ENCODE measurements at places on chromosomes 5 and 9. TPM values are rescaled to one million over a fixed set of nuclear protein-coding genes. Genes with fewer than 3 reads are reported as not detected.

The TRIO gene
- 40.1 TPM for total RNA-seq

The COL15A1 gene
- 0.14 TPM for total RNA-seq

The FRRS1L gene
- total RNA-seq = not detected

GRCh38 chr5:128355961-128356360, 182.1 kb downstream of the FBN2 start:
- no peak for DNase-seq

The FANCG gene
- 185 TPM for total RNA-seq

DNA sequence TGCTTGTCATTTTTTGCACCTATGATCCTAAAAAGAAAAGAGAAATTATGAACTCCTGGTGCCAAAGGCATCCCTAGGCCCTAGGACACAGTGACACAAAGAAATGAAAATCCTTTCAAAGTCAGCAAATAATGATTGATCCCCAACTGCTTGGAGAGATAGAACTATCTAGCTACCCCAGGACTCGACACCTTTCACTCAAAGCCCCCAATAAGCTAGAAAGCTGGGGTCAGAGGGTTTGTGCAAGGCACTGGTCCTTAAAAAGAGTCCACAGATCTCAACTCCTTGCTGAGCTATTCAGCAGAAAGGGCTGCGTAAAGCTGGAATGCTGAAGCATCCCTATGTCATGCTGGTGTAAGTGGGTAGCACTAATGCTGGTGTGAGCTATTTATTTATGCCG, 31.8 kb upstream of the MAP1B start:
- DNase-seq = no peak

- DNase-seq = no peak
Measured at GRCh38 chr9:2700909-2701550, 16.3 kb upstream of the KCNV2 start.

- DNase-seq = no peak
Measured at GRCh38 chr5:40873286-40873880, 32.2 kb downstream of the CARD6 start.

- DNase-seq = no peak
Measured at GRCh38 chr9:93984860-93985259, 29.7 kb upstream of the BARX1 start.
